Fibroblast of skin of left biceps (primary cell): ENCODE measurements at places on chromosomes 2 and 18.

- peak; percentile 71 for DNase-seq
Measured at GRCh38 chr2:47119001-47119400, 36.1 kb downstream of the STPG4 start.

DNA sequence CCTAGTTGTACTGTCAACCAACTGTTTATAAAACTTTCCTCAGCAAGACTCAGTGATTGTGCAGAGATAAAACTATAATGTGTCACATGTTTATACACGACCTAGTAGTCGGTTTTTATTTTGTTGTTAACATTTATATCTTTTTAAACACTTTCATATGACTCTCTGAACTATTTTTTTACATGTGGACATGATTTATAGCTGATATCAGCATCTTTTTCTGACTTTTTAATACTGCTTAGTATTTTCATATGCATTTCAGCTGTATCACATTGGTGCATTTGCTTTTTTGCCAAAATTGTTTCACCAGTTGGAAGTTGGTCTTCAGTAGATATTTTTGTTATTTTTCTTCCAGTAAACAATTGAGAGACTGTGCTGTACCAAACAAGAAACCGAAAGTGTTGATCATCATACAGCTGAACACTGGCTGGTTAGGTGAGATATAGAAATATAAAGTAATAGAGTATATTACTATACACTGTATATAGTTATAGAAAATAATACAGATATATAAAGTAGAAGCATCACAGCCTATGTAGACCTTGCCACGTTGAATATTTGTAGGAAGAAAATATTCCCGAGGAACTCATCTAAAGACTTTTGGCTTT, 154.2 kb downstream of the KCTD1 start:
- no peak for DNase-seq

- DNase-seq = no peak
Measured at GRCh38 chr2:134023854-134024253, 230.0 kb upstream of the MGAT5 start.

GRCh38 chr2:110854355-110855081, 122.1 kb downstream of the ACOXL start:
- no peak for DNase-seq

- DNase-seq = no peak
Measured at GRCh38 chr2:120037995-120038541, 25.2 kb downstream of the EPB41L5 start.

GRCh38 chr2:194385376-194385775, 1271.7 kb upstream of the SLC39A10 start:
- DNase-seq = no peak

GRCh38 chr2:72330652-72331051, 183.0 kb upstream of the CYP26B1 start:
- DNase-seq = no peak

GRCh38 chr2:209525834-209526281, 102.0 kb downstream of the MAP2 start:
- DNase-seq = peak; percentile 83

DNA sequence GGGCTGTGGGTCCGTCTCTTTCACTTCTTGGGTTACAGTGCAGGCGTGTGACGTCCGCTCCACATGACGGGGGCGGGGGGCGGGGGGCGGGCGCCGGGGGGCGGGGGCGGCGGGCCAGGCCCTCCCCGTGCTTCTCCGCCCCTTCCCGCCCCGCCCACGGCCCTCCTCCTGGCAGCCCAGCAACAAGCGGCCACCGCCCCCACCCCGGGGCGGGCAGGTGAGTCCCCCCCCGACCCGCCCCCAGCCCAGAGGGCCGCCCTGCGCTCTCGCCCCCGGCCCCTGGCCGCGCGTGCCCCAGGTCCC, 3.6 kb downstream of the ZNF516 start:
- no peak for DNase-seq
